ENCODE measurements at places on chromosomes 3 and 15.

DNA sequence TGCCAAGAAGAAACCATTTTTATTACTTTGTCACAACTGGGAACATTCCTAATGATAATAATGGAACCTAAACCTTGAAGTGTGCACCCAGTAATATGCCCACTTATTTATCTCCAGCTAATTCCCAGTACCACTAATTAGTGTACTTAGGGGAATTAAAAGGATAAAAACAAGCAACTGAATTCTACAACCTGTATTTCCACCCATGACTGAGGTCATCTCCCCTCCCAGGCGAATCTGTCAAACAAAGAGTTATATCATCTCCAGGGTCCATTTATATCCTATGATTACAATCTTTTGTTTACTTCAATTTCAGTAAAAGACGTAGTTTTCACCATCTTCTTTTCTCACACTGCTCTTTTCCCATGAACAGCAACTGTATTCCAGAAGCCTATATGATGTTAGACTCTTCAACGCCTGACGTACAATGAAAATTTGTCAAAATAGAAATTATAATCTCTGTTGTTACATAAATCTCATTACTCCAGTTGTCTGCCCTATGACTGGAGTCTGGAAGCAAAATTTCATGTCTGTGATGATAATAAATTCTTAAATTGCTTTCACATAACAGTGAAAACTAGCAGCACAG, 177.6 kb downstream of the GOLIM4 start:
- DNase-seq: no peak

DNA sequence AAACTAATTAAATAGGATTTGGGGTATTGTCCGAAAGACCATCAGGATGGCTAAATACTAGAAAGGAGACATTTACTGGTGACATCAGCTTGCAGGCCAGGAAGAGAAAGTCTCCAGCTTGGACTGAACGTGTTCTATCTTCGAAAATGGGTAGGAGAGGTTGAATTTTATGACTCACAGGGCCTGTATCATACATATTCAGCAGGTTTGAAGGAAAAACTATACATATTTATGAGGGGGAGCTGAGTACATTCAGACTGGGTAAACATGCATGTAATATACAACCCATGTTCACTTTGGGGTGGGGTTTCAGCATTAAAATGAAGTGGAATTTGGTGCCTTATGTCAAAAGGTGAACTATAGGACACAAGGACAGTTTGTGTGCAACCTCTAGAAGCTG, 129.3 kb upstream of the CRBN start:
- DNase-seq: no peak

DNA sequence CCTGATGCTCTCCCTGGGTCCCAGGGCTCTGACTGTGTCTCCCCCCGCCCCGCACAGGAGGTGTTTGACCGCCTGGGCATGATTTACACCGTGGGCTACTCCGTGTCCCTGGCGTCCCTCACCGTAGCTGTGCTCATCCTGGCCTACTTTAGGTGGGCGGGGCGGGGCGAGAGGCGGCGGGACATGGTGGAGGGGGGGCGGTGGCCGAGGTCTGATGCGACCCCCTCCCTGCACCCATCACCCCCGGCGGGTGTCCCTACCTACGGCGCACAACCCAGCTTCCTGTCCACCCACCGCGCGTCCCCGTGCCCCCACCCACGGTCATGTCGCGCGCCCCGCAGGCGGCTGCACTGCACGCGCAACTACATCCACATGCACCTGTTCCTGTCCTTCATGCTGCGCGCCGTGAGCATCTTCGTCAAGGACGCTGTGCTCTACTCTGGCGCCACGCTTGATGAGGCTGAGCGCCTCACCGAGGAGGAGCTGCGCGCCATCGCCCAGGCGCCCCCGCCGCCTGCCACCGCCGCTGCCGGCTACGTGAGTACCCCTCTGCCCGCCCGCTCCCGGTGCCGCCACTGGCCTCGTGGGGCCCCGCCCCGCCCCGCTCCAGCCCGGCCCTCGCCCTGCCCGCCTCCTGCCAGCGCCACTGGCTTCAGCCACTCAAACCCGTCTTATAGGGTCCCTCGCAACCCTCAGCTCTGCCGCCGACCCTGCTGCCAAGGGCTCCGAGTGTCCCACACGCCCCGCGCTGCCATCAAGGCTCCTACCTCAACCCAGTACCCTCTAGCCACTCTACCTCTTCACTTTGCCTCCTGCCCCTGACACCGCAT, 21.0 kb downstream of the PTH1R start:
- DNase-seq: no peak

GRCh38 chr3:156659260-156659659, 15.1 kb upstream of the TIPARP start:
- DNase-seq: no peak

- DNase-seq: no peak
These were observed 4.1 kb downstream of the ZNF717 start for GRCh38 chr3:75781079-75781745.

DNA sequence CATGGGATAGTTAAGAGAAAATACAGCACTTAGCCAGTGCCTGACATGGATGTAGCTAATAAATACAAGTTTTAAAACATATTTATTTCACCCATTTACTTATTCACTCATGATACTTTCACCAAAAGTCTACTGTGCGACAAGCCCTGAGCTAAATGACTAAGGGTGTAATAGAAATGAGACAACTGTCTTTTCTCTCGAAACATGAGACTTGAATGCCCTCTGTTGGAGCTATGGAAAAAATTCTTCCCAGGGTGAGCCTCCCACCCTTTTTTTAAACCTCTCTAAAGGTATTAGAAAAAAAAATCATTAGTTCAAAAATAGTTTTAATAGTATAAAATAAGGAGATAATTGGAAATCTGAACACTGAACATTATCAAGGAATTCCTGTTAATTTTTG, 24.3 kb upstream of the RPL14 start:
- no peak for DNase-seq

- no peak for DNase-seq
These were observed 11.8 kb upstream of the MYO1E start for GRCh38 chr15:59384507-59384906.

DNA sequence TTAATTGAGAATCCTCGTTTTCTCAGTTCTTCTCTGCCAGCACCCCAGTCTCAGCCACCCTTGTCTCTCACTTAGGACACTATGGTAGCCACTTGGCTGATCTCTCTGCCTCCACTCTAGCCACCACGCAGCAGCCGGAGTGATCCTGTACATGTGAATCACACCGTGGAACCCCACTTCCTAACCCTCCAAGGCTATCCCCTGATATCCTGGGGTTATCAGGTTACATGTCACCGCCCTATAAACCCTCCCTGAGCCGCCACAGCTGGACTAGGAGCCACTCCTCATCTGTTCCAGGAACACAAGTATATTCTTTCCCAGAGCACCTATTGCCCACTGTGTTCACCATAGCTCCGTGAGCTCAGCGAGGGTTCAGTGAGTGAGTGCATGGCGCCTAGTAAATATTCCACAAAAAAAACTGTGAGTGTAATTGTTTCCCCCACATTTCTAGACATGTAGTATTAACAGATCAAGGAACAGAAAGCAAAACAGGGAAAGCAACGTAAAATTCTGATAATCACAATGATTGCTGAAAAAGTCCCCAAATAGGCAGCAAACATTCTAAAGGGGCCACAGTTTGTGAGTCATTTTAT, 661 bp upstream of the PARP14 start:
- no peak for DNase-seq

- DNase-seq: no peak
These were observed 271.6 kb downstream of the CHL1 start for GRCh38 chr3:468172-468571.

- no peak for DNase-seq
These were observed 33.5 kb downstream of the TGFBR2 start for GRCh38 chr3:30639937-30640336.

- no peak for DNase-seq
These were observed 16.2 kb downstream of the FYCO1 start for GRCh38 chr3:45979378-45979777.

GRCh38 chr3:27641271-27641800, 80.8 kb downstream of the EOMES start:
- DNase-seq: no peak

Measured in SW 1271 (cell line).